H9 (cell line): ENCODE measurements at places on chromosomes 11 and 22.
A peak's percentile ranks its signal among the peaks of the same experiment; 100 is the strongest.

- DNase-seq = no peak
These were observed 385.3 kb downstream of the DYNC2H1 start for GRCh38 chr11:103494491-103494890.

DNA sequence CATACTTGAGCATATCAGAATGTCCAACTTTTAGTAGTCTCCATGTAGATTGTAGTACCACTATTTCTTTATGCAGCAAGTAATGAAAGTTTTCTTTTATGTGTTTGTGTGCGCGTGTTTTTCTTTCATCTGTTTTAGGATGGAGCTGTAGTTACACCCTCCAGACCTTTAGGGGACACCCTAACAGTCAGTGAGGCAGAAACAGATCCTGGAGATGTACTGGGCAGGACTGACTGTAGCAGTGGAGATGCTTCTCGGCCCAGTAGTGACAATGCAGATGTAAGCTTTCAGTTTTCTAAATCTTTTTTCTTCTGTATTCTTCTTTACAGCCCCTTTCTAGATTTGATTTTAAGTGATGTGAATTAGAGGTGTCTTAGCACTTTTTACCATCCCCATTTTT is 79.9 kb upstream of the GRIK4 start:
- DNase-seq = peak; percentile 33

GRCh38 chr11:2766166-2766565 is 66.4 kb upstream of the KCNQ1OT1 start:
- DNase-seq = no peak

- no peak for DNase-seq
These were observed 13.2 kb downstream of the MYH9 start for GRCh38 chr22:36374603-36375024.

DNA sequence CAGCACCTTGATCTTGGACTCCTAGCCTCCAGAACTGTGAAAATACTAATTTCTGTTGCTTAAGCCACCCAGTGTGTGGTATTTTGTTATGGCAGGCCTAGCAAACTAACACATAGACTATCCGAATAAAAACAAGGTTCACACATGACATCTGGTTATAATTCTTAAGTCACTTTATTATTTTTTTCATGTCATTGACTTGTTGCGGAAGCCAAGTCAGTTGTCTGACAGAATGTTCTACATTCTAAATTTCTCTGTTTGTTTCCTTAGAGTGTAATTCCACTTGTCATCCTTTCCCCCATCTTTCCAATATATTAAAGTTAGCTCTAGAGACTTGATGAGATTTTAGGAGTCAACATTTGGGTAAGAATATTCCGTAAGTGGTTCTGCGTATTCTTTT is 40.6 kb downstream of the RAB30 start:
- no peak for DNase-seq

GRCh38 chr11:68565768-68566167 is 105.2 kb downstream of the PPP6R3 start:
- DNase-seq = no peak

DNA sequence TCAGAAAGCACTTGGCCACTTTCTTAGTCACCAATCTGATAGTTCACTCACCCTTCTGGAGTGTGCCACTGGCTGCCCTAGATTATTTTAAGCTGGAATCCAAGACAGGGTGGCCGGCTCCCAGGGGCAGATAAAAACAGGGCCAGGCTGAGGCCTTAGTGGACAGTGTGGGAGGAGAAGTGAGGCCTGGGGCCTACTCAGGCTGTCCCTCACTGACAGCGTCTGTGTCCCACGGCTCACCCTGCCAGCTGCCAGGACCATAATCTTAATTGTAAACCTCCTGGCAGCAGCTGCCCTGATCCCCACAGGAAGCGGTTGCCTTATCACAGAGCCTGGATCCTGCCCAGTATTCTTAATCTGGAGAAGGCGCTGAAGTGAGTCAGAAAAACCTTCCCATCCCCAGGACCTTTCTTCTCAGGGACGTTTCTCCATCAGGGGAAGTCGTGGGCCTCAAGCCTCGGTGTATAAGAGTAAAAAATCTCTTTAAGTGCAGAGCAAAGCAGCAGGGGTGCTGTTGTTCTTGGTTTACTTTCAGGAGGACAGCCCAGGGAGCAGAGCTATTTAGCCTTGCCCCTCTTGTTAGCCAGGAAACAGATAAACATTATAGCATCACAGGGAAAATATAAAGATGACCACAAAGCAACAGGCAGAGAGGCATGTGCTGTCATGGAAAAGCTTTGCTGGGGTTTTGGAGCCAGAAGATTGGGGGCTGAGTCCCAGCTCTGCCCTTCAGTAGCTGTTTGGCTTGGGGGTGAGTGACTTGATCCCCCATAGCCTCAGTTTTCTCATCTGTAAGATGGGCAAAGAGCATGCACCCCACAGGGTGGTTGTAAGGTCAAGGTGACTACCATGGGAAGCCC is 39.6 kb downstream of the TSPAN18 start:
- DNase-seq = peak; percentile 22

DNA sequence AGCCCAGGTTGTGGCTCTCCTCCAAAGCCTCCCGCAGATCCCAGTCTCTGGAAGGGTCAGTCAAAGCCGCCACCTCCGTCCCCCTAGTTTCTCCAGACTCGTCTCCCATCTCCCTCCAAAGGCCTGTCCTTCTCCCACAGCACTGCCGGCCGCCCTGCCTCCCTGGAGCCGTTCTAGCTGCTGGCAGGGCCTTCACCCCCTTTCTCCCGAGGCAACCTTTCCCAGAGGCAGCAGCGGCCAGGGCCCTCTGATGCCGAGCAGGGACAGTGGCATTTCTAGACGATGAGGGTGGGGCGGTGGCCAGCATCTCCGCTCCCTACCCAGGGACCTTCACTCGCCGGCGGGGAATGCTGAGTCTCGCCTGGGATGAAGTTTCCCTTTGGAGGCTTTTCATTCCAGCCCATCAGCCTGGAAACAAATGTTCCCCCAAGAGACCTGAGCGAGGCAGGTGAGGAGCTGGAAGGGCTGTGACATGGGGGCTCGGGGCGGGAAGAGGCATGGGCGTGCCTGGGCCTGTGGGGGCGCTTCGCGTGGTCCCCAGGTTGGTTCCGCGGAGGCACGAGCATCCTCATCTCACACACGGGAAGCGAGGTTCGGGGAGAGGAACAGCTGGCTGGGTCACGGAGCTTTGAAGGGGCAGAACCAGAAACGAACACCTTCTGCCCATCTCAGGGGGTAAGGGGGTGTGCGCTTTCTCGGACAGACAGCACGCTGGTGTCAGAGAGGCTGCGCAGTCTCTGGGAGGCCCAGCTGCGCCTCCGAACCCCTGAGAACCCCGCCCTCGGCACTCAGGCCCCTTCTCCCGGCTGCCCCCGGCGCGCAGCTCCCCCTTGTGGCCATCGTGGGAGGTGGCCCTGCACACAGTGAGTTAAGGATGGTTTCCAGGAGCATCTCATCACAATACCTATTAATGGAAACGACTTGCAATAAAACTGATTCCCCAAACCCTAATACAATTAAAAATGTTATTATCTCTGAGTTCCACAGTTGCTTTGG is 18.1 kb upstream of the KLHL35 start:
- peak; percentile 79 for DNase-seq

DNA sequence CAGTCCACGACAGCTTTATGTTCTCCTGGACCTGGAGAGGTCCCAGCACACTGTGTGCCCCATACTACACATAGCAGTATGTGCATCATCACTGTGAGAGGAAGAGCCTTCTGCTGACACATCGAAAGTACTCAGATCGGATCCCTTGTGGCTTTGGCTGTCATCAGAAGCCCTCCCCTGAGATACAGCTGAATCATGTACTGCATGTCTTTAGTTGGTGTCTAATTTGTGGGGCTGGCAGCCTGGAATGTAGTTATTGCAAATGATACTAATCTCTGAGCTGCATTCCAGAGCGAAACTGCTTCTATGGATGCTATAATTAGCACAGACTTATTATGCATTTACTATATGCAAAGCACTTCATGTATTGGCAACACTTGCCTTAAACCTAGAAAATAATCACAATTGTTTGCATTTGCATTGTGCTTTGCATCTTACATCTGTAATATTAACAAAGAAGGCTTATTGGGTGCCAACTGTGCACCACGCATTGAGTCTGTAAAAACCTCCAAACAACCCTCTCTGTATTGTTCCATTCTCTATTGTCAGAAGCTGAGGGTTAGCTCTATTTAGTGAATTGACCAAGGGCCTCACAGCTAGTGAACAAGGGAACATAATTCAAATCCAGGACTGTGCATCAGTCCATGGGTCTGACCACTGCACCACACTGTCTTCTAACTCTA is 89.2 kb upstream of the CRTAM start:
- DNase-seq = no peak

GRCh38 chr11:112525270-112525669 is 264.6 kb upstream of the PLET1 start:
- no peak for DNase-seq

DNA sequence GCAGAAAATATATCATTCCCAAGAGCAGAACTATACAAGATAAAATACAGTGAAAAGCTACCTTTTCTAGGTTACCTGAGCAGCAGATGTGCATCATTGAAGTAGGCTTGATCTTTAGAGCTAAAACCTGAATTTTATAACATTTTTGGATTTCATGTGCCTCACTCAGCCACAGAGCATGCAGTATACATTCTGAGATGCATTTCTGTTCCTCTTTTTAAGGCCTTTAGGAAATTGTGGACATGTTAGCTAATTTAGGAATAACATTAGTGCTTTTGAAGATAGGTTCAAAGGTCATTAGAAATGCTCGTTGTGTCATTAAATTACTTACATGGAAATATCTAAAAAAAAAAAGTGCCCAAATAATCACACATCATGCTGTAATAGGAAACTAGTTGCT is 230.6 kb upstream of the PDGFD start:
- no peak for DNase-seq

DNA sequence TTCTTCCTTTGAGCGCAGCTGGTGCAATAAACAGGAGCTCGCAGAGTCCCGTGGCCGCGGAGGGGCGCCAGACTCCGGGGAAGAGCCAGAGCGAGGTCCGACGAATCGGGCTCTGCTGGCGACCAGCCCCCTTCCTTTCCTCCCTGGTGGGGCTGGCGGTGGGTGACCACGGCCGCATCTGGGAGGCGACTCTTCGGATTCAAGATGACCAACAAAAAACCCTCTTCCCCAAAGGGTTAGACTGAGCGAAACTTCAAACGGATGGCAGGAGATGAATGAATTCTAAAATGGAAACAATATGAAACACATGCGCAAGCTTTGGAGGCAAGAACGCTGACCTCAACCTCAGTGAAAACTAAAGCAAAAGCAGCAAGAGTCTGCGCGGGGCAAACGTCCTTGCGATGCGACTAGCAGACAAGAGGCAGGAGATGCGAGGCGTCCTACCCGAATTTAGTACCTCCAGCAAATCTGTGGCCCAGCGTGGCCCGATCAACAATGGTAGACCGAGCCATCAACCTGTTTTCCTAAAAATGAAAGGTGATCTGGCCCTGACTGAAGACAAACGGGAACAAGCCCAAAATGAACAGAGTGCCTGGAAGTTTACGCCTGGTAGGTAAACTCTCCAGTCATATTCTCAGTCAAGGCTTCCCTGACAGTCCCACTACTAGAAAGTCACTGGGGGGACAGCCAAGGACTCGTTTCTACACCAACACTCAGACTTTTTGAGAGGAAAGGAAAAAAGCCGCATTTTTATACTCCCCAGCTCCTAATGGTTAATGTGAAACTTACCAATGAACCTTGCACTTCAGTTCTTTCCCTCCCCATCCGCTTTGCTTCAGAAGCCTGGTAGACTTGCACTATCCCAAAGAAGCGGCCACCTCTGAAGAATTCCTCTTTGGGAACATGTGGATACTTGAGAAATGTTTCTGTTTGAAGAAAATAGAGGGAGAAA is 11.6 kb downstream of the MMP3 start:
- peak; percentile 80 for DNase-seq

- DNase-seq = no peak
These were observed 33.7 kb upstream of the SLC17A6 start for GRCh38 chr11:22304337-22304961.
